A549 treated with CORT108297 at 1 μM for 4 hours (cell line): ENCODE measurements at places on chromosomes 3 and 15. TPM values are rescaled to one million over a fixed set of nuclear protein-coding genes. Genes with fewer than 3 reads are reported as not detected.

The PIGZ gene
- 1.1 to 1.8 TPM (median 1.6 TPM) in 5 replicates for total RNA-seq

The ELL3 gene
- total RNA-seq = 1.3 to 2.5 TPM (median 1.8 TPM) in 5 replicates

The TM6SF1 gene
- total RNA-seq = 0.07 to 0.38 TPM (median 0.08 TPM) in 3 of 5 replicates, not detected in the others

The ZBTB20 gene
- total RNA-seq = 0.40 to 0.98 TPM (median 0.93 TPM) in 5 replicates

The TRIM42 gene
- not detected in 5 replicates for total RNA-seq

The MUC13 gene
- total RNA-seq = 6.9 to 8.2 TPM (median 7.9 TPM) in 5 replicates

The RETNLB gene
- total RNA-seq = not detected in 5 replicates

The THBS1 gene
- 23.9 to 42.6 TPM (median 33.0 TPM) in 5 replicates for total RNA-seq

The DPPA2 gene
- not detected in 5 replicates for total RNA-seq

The TTC21A gene
- 0.91 to 2.8 TPM (median 1.9 TPM) in 5 replicates for total RNA-seq
